ENCODE measurements at places on chromosomes 1 and 21. TPM values are rescaled to one million over a fixed set of nuclear protein-coding genes. Genes with fewer than 3 reads are reported as not detected.
A peak's percentile ranks its signal among the peaks of the same experiment; 100 is the strongest.

DNA sequence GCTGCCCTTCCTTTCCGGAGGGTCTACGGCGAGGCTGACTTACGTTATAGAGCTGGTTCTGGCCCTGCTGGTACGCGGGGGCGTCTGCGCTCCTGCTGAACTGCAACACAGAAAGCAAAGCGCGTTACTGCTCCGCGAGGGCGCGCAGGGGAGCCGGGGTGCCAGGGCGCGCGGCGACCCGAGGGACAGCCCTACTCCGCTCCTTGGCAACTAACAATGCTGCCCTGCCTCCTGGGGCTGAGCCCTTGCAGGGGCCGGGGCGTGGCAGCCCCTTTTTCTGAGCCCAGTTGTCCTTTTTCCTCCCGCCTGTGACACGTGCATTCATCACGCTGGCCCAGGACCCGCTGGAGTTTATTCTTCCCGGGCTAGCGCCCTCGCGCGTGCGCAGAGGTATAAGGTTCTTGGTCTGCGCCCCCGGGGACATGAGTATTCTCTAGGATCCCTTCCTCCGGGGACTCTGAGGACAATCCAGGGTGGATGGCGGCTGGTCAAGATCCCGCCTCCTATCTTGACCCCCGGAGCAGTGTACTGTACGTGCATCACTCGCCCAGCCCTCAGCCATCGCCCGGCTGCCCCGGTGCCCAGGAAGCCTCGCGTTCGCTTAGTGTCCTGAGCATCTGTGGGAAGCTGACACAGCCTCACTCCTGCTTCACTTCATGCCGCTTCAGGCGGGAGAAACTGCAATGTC is 78.9 kb downstream of the CD247 start:
- DNase-seq = peak; percentile 66
- no peaks in the 10 kb centered on the region for H3K36me3 ChIP-seq
- no peaks in the 10 kb centered on the region for H3K27me3 ChIP-seq
- H3K4me3 ChIP-seq = peak overlapping the region; percentile 58

DNA sequence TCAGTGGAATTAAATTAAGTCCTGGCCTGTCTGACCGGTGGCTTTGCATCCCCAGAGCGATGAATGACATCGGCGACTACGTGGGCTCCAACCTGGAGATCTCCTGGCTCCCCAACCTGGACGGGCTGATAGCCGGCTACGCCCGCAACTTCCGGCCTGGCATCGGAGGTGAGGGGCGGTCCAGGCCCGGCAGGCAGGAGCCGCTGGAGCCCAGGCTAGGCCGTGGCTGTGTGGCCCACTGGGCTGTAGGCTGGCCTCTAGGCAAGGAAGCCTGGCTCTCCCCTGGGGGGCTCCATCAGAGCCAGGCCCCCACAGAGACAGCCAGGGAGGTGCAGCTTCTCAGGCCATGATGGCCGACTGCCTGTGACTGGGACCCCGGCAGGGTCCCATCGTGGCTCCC is 5.7 kb downstream of the GABRD start:
- no peaks in the 10 kb centered on the region for H3K4me1 ChIP-seq
- DNase-seq = no peak
- H3K27ac ChIP-seq = no peak overlapping the region
- H3K4me3 ChIP-seq = no peak overlapping the region

Gene IFNLR1
- total RNA-seq = not detected

- peak; percentile 90 for DNase-seq
- peak overlapping the region; percentile 93 for H3K27ac ChIP-seq
- 0 out of 2 replicates have a peak overlapping the region, but pooled peaks have one; percentile 20 for H3K4me3 ChIP-seq
- H3K36me3 ChIP-seq = no peaks in the 10 kb centered on the region
- H3K27me3 ChIP-seq = no peaks in the 10 kb centered on the region
Measured at GRCh38 chr1:116508984-116509980, 61.5 kb downstream of the CD58 start.

GRCh38 chr1:2304921-2305681 is 77.0 kb downstream of the SKI start:
- H3K4me3 ChIP-seq = no peak overlapping the region
- no peak overlapping the region for H3K27ac ChIP-seq
- H3K36me3 ChIP-seq = peaks cover 12% of the 10 kb centered on the region
- peaks cover 15% of the 10 kb centered on the region for H3K4me1 ChIP-seq
- DNase-seq = no peak
- H3K27me3 ChIP-seq = no peaks in the 10 kb centered on the region

Gene NCAM2
- total RNA-seq = 1.0 TPM

DNA sequence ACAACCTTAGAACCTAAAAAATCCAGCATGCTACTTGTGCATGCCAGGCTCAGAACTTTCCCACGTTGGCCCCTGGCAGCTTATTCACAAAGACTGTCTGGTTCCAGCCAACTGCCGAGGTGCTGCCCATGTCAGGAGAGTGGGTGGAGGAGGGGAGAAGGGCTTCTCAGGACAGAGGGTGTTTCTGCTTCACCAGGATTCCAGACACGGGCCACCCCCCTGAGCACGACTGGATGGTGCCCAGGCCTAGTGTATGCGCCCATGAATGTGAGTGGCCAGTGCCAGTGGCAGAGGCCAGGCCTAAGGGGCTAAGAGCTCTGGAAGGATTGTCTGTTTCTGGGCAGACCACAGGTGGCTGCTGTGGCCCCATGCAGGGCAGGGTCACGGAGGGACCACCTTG is 148.2 kb upstream of the COL6A1 start:
- no peaks in the 10 kb centered on the region for H3K27me3 ChIP-seq
- no peak overlapping the region for H3K27ac ChIP-seq
- no peaks in the 10 kb centered on the region for H3K4me1 ChIP-seq

- H3K4me3 ChIP-seq = no peak overlapping the region
- DNase-seq = no peak
- H3K4me1 ChIP-seq = peaks cover 7% of the 10 kb centered on the region
- no peak overlapping the region for H3K27ac ChIP-seq
- H3K27me3 ChIP-seq = peaks cover 19% of the 10 kb centered on the region
Measured at GRCh38 chr21:45887788-45888187, 93.8 kb upstream of the COL6A1 start.

Gene RXFP4
- not detected for total RNA-seq

GRCh38 chr1:28792644-28793121 is 19.3 kb upstream of the OPRD1 start:
- peaks cover 5% of the 10 kb centered on the region for H3K27me3 ChIP-seq
- no peak for DNase-seq
- H3K4me3 ChIP-seq = no peak overlapping the region
- H3K36me3 ChIP-seq = no peaks in the 10 kb centered on the region
- no peaks in the 10 kb centered on the region for H3K4me1 ChIP-seq
- H3K27ac ChIP-seq = no peak overlapping the region

Gene ARTN
- 0.11 TPM for total RNA-seq

GRCh38 chr1:62841587-62842169 is 57.7 kb downstream of the ATG4C start:
- H3K27ac ChIP-seq = no peak overlapping the region
- no peaks in the 10 kb centered on the region for H3K27me3 ChIP-seq
- no peak overlapping the region for H3K4me3 ChIP-seq
- no peaks in the 10 kb centered on the region for H3K4me1 ChIP-seq

Gene SYCP1
- total RNA-seq = not detected

DNA sequence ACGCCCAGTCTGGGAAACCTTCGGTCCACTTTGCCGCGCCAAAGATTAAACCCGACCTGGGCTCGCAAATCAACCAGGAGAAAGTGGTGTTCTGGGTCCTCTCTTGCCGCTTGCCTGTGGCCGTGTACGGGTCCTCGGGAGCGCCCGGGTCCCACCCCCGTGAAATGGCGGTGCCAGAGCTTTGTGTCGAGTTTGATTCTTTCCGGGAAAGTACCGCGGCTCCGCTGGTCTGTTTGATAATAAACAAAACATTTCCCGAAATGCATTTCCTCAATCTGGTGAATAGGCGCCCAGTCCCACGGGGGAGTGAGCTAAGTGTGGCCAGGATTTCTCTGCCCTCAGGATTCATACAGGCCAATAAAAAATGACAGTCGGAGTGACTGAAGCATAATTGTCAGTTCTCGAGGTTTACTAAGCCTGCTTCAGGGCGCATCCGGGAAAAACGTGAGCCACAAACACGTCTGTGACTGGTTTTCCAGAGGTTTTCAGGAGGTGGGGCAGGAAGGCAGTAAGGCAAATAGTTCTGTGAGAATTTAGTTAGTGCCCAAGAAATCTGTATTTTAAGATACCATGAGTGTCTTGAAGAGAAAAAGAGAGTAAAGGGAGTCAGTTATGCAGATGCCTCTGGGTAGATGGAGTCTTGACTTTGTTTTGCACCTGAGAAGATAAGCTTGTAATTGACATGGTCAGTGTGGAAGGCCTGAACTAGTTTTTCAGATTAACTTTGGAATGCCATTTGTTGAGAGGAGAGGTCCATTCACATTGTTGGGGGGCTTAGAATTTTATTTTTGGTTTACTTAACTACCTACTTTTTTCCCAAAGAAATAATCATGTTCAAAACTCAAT is 675 bp downstream of the IFNAR1 start:
- H3K27ac ChIP-seq = peak overlapping the region; percentile 91
- H3K4me1 ChIP-seq = peaks cover 11% of the 10 kb centered on the region
- H3K27me3 ChIP-seq = no peaks in the 10 kb centered on the region
- H3K4me3 ChIP-seq = peak overlapping the region; percentile 97
- no peaks in the 10 kb centered on the region for H3K36me3 ChIP-seq

Gene BTF3L4
- 68.6 TPM for total RNA-seq

DNA sequence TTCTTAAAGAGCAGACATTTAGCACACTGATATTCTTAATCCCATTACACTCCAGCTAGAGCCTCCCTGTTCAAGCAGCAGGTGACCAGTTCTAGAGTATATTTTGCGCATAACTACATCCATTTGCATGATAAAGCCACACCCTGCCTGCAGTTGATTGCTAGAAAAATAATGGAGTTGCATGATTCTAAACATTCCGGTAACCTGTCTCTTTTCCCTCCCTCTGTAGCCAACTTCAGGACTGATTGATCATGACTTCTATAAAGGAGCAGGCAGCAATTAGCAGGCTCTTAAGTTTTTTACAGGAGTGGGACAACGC is 14.9 kb downstream of the ARMH1 start:
- H3K4me1 ChIP-seq = no peaks in the 10 kb centered on the region
- no peak overlapping the region for H3K27ac ChIP-seq
- H3K36me3 ChIP-seq = no peaks in the 10 kb centered on the region

DNA sequence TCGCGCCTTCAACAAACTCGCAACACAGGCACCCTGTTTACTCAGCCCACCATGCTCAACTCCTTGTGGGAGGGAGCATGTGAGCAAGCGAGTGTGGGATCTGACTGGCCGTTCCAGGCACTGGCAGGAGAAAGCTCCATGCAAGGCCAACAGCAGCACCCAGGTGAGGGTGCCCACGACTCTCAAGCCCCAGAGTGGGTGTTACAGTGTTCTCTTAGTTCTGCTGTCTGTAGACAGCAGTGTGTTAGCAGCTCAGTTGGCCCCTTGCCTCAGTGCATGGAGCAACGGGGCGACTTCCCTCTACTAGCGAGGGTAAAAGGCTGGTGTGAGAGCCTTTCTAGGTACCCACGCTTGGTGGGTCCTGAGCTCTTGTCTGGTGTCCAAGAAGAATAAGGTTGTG is 114.6 kb downstream of the PIGK start:
- H3K27ac ChIP-seq = no peak overlapping the region
- no peaks in the 10 kb centered on the region for H3K36me3 ChIP-seq
- H3K4me3 ChIP-seq = no peak overlapping the region

- no peak overlapping the region for H3K4me3 ChIP-seq
- no peaks in the 10 kb centered on the region for H3K4me1 ChIP-seq
- DNase-seq = no peak
- H3K27ac ChIP-seq = no peak overlapping the region
- H3K36me3 ChIP-seq = no peaks in the 10 kb centered on the region
Measured at GRCh38 chr21:25776440-25776839, 41.7 kb downstream of the GABPA start.

GRCh38 chr1:181969902-181970301 is 91.6 kb downstream of the ZNF648 start:
- no peak for DNase-seq
- no peaks in the 10 kb centered on the region for H3K36me3 ChIP-seq
- H3K4me3 ChIP-seq = no peak overlapping the region
- H3K27ac ChIP-seq = no peak overlapping the region
- no peaks in the 10 kb centered on the region for H3K4me1 ChIP-seq

Data from GM23248 (cell line).